ENCODE measurements at places on chromosomes 3 and 15.

GRCh38 chr3:46500656-46501635 lies 3.2 kb downstream of the RTP3 start:
- no peak for DNase-seq

GRCh38 chr3:79870313-79870620 lies 102.5 kb upstream of the ROBO1 start:
- DNase-seq: no peak

DNA sequence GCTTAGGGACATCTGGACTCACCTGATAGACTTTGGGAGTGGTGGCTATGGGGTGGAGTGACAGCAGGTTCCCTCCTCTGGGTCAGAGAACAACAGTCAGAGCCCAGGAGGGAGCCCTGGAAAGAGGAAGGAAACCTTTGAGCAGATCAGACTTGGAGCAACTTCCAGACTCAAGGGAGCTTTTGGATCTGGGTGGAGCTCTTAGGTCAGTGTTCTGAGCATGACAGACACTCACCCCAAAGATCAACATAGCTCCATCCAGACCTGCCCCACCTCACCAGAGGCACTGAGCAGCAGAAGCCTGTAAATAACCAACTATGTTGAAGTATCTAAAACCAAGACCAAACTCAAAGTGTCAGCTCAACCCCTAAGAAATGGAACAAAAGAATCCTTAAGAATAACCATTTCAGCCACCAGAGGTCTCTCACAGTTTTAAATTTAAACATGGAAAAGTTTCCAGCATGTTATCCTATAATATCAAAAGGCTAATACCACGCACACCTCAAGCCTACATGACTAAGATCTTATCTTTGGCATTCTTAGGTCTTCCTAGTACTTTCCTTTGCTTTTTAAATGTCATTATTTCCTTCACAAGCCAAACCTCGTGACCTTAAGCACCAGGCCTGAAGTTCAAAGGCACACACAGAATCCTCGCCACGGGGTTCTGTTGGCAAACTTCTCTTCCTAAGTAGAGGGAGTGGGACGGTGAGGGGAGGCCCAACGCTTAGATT lies 56.4 kb downstream of the UMPS start:
- peak; percentile 35 for DNase-seq

- DNase-seq: peak; percentile 50
Observed at GRCh38 chr3:71962561-71963240, 177.8 kb upstream of the PROK2 start.
